Hematopoietic multipotent progenitor cell (in vitro differentiated cells): ENCODE measurements at places on chromosomes 12 and 14.
A peak's percentile ranks its signal among the peaks of the same experiment; 100 is the strongest.

DNA sequence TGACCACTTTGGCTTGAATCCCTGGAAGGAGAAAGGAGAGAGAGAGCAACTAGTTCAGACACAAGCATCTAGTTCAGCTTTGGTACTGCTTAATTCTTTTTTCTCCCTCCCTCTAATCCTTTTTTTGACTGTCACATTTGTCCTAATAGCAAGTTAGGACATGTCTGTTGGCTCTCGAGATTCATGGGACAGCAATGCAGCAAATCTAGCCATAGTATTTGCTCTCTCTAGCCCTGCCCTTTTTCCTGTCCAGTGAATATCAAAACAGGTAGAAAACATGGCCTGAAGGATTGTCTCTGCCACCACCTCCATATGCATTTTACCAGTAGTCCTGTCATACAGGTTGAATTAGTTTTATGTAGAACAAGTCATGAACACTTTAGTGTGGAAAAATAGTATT lies 116.4 kb downstream of the PTPRB start:
- DNase-seq, result no peak

DNA sequence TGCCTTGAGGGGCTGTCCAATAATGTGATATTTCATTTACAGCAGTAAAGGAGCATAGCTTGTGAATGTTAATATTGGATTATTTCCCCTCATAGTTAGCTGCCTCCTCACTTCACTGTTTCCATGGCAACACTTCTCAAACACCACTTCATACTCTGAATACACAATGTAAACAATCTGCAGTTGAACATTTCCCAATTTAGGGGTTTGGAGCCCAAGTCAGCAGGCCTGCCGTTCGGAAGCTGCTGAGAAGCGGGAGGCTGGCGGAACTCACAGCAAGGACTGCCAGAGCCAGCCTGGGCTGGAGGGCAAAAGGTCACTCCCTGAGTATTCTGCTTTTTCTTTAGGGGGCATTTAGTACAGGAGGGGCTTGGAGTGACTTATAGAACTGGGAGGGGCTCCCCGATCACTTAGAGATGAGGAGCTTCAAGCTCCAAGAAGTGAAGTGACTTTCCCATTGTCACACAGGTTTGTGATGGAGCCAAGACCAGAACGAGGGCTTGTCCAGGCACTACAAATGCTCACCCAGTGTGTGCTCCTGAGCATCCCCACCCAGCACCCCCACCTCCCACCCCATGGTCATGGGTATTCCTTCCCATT lies 12.1 kb upstream of the SLC24A4 start:
- no peak for DNase-seq

DNA sequence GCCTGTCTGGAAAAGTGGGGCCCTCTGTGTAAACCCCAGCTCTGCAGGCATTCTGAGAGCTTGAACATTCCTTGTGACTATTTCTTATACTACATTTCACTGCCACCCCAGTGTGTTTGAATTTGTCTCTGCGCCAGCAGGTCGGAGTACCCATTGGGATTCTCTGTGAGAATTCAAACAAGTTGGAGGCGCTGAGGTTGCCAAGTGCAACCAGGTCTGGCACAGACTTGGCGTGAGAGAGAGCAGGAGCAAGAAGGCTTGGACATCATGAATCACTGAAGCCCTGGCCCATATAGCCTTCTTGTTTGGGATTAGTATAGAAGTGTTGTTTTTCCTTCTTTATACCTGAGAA lies 33.0 kb upstream of the ATP2A2 start:
- no peak for DNase-seq

GRCh38 chr12:51907083-51907855 lies at the start of gene ACVRL1:
ACVRL1 (plus strand) TSS chr12:51907504; CDS start chr12:51912475, 4,971 bp downstream.
- DNase-seq, result no peak

DNA sequence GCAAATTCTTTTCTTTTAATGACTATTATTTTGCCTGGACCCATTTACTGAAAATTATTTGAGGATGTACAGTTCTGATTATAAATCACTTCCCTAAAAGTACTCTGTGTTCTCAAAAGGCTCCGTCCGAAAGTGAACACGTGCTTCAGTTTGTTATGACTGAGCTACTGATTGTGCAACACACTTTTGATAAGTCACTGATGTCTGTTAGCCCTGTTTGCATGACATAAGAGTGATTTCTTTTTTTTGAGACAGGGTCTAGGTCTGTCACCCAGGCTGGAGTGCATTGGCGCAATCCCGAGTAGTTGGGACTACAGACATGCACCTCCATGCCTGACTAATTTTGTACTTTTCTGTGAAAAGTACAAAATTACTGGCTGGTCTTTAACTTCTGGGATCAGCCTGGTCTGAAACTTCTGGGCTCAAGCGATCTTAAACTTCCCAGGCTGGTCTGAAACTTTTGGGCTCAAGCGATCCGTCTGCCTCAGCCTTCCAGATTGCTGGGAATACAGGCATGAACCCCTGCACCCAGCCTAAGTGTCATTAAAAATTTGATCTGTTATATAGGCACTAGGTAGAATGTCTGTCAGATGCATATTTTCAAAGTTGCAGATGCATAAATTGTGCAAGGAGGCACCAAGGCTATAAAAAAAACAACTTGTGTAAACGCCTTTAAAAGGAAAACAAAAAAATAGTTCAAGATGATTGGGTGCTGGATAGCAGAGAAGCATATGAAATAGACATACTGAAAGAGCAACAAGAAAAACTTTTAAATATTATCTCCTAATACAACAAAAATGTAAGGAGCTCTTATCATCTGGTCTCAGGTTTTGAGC lies 111.5 kb downstream of the SRGAP1 start:
- DNase-seq, result peak; percentile 33

- no peak for DNase-seq
Observed at GRCh38 chr14:55605793-55606192, 25.8 kb downstream of the KTN1 start.
